ENCODE measurements at places on chromosomes 4 and X.
A peak's percentile ranks its signal among the peaks of the same experiment; 100 is the strongest.

DNA sequence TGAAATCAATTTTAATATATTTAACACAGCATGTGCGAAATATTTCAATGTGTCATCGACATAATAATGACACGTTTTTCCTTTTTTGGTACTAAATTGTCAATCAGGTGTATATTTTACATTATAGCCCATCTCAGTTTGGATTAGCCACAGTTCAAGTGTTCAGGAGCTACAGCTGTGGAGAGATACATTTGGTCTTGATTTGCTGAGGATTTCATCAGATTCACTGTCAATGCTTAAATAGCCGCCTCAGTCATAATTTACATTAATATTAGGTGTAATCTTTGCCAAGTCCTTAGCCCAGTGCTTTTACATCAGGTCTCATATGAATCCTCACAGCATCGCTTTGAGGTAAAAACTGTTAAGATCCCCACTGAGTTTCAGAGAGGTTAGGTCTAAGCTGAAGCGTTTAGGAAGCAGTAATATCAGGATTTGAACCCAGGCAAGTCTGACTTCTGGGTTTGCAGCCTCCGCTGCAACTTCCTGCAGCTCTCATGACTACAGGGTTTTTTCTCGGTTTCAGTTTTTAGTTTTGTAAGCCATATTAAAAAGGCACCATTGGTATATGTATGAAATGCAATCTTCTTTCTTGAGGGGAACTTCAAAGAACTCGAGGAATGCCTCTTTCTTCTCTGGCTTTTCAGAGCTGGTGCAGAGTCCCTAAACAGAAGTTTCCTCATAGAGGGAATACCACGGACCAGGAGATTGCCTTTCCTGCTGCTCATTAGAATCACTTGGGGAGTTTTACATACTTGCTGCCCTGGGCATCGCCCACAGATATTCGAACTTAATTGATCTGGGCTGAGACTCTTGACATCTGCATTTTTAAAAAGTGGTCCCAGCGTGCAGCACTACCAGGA lies 6.4 kb downstream of the MTM1 start:
- no peak for DNase-seq

DNA sequence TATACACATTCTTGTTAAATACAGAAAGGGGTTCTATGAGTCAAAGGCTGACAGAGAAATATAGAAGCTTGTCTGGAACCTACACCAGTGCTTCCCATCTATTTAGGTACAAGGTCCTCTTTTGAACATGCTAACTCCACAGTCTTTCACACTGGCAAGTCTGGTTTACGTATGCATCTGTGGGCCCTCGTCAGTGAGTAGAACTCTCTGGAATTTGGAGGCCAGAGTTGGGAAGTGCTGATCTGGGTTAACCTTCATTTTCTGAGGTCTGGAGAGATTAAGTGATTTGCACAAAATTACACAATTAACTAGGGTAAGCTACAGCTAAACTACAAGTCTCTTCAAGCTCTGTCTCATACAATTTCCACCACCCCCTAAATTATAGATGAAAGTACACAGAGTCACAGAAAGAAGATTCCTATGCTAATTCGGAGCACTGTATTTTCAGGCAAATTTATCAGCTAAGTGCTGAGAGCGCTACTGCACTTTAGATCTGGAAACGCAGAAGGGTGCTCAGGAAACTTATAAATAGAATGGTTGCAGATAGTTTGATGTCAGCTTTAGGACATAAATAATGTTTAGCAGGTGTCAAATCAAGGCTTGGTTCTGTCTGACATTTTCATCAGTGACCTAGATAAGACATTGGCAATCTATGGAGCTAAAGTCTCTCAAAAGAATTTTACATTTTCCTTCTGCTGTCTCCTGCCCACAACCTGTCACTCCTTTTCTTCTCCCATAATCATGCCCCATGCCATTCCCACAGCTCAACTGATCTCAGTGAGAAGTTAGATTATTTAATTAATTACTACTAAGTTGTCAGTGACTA lies 43.0 kb upstream of the PDLIM5 start:
- no peak for DNase-seq

GRCh38 chr4:77240469-77241066 lies 83.6 kb downstream of the CCNG2 start:
- peak; percentile 47 for DNase-seq

GRCh38 chr4:76951672-76952010 lies 2.1 kb downstream of the SEPTIN11 start:
- no peak for DNase-seq

- DNase-seq: no peak
These were observed 22.1 kb upstream of the NDST3 start for GRCh38 chr4:118012142-118012541.

DNA sequence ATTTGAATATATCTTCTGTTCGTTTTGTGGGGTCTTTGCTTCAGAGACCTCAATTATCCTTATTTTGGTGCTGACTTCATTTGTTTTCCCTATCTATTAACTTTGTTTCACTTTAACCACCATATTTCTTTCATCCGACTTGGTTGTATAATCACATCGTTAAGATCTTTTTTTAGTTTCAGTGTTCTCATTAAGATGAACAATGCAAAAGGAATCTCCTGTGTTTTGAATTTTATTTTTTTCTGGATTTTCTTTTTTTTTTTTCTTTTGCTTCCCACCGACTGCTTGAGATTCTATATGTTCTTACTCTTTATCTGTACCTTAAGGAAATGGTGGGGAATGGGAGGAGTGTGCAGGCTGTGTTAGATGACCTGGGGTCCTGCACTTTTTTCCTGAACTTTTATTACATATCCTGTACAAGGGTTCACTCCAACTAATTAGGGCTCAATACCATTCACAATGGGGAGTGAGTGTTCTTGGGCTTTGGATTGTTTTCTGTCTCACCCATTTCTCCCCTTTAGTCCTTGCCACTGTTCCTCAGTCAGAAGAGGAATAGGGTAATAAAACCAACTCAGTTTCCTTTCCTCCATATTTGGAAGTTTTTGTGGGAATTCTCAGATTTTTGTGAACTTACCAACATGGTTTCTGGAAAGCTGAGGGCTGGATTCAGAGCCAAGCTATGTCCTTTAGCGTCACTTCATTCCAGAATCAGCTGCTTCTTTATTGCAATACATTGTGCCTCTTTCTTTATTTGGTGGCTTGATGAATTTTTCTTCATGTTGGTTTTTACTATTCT lies 43.2 kb upstream of the BMPR1B start:
- no peak for DNase-seq

GRCh38 chr4:164935363-164935762 lies 42.1 kb downstream of the TRIM61 start:
- DNase-seq: no peak

DNA sequence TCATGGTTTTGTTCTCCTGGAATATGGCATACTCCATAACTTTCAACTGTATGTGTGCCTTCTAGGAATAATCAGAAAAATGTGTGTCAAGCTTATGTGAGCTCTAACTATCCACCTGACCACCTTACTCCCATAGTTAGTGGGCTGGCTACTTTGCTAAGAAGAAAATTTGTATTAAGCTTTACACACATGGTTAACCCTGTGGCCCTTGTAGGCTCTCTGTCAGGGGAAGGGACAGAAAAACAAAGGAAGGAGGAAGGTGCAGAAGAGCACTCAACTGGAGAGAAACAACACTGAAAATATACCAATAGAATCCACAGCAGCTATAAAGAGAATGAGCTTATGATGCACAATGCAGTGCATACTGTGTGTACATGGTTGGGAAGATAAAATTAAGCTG lies 84.6 kb downstream of the PPP3CA start:
- DNase-seq: no peak

DNA sequence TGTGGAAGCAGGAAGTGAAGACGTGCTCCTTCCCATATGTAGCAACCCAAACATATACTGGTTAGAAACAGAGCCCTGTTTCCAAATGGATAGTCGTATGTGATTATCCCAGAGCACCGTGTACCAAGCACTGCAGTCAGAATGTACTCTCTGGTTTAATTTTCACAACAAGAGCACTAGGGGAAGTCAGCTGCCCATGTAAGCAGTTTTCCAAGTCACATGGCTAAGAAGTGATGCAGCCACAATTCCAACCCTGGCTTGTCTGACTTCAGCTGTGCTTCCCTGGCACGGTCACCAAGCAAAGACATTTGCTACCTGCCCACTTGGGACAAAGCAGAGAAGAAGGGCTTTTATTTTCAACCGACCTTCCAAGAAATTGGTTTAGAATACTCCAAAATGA lies 28.2 kb upstream of the CEP135 start:
- DNase-seq: no peak

GRCh38 chrX:3550160-3550751 lies 163.2 kb downstream of the PRKX start:
- DNase-seq: no peak

- no peak for DNase-seq
These were observed 153.4 kb upstream of the ARSJ start for GRCh38 chr4:114132830-114133229.

- no peak for DNase-seq
These were observed 7.3 kb downstream of the PAK3 start for GRCh38 chrX:111103246-111103645.

DNA sequence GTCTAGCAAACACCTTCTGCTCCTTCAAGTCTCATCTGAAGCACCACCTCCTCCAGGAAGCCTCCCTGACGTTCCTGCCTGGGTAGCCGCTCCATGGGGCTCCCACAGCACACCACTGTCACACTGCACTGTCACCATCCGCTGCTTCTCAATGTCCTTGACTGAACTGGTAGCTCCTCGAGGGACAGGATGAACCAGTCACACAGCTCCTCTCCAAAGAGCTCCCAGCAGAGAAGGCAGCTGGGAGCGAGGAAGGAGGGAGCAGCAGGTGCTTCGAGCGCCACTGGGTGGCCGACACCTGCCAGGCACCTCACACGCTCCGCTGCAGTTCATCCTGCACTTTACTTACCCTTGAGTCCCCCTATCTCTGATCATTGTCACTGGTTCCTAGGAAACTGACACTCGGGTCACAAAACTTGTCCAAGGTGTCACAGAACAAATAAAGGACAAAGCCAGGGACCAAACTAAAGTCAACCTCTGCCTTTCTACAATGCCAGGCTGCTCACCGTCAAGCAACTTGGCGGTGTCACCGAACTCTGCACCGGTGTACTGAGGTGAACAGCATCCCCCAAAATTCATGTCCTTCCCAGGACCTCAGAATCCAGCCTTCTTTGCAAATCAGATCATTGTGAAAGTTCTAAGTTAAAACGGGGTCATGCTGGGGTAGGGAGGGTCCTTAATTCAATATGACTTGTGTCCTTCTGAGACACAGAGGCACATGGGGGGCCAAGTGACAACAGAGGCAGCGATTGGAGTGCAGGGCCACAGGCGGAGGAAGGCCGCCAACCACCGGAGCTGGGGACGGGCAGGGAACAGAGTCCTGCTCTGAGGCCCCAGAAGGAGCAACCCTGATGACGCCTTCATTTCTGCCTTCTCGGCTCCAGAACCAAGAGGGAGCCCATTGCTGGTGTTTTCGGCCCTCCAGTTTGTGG lies 5.5 kb upstream of the S100P start:
- DNase-seq: no peak

DNA sequence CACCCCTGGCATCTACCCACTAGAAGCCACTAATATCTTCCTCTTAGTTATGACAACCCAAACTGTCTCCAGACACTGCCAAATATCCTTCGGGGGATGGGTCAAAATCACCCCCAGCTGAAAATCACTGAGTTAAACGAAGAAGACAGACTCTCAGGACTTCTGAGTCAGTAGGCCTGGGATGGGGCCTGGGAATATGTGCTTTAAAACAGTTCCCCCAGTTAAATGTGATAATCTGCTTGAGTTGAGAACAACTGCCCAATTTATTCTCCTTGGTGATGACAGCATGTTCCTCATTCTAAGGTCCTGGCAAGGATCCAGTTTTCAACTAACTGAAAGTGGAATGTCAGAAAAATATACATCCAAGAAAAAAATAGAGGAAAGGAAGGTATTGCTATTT lies 52.4 kb downstream of the CBLL2 start:
- no peak for DNase-seq

- no peak for DNase-seq
These were observed 201.7 kb upstream of the ANK2 start for GRCh38 chr4:112847781-112848180.

- DNase-seq: peak; percentile 27
These were observed 65.7 kb upstream of the MAP9 start for GRCh38 chr4:155442267-155443105.

DNA sequence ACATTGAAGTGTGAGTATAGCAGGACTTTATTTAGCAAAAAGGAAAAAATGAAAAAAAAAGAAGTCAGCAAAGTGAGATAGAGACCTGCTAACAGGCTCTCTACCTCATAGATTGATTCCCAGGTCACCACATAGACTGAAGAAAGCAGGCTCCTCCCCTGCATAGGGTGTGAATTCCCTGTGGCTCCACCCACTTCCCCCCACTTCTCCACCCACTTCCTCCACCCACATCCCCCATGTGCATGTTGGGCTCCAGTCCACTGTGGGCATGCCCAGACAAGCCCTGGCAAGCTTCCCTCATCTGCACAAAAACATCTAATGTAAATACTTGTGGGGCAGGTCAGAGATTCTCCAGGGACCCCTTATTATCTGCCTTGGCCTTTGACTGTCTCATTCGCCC lies 97.8 kb downstream of the TMEM47 start:
- no peak for DNase-seq

DNA sequence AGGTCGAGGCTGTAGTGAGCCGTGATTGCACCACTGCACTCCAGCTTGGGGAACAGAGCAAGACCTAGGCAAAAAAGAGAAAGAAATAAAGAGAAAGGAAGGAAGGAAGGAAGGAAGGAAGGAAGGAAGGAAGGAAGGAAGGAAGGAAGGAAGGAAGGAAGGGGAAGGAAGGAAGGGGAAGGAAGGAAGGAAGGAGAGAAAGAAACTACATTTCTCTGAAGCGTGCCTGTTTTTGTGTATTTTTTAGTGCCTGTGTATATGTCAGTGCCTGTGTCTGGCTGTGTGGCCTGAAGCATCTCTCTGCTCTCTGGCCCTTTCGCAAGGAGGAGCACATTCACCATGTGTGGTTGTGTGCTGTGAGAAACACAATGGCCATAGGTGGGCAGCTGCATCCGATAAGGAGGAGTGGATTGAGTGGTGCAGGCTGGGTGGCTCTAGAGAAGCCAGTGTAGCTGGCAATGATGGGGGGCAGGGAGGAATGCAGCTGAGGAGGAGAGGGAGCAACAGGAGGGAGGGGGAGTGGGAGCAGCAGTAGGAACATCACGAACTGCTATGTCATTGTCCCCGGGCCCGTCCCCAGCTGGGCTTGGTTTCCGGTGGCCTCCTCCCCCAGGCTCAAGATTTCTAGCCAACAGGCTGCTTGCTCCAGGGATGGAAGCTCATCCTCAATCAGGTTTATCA lies 11.4 kb downstream of the SYN1 start:
- DNase-seq: no peak

GRCh38 chr4:31169846-31170245 lies 449.7 kb downstream of the PCDH7 start:
- no peak for DNase-seq

DNA sequence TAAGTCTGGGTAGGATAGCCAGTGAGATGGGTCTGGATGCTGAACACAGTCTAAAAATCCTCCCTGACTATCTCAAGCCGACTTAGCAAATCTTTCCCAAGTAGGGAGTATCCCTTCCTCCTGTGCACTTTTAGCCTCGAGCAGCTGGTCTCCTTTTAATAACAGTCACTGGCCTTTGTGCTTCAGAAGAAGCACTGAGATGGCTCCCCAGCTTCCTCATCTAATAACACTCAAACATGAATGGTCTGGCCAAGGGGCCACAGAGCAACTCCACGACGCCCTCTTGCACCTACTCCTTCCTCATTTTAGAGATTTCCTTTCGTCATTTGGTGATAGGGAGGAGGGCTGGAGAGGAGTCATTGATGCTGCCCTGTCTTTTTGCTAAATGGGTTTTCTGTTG lies 78.8 kb upstream of the TMEM150C start:
- DNase-seq: no peak
